IMR-90 (cell line): ENCODE measurements at places on chromosomes 6 and 20. TPM values are rescaled to one million over a fixed set of nuclear protein-coding genes. Genes with fewer than 3 reads are reported as not detected.

DNA sequence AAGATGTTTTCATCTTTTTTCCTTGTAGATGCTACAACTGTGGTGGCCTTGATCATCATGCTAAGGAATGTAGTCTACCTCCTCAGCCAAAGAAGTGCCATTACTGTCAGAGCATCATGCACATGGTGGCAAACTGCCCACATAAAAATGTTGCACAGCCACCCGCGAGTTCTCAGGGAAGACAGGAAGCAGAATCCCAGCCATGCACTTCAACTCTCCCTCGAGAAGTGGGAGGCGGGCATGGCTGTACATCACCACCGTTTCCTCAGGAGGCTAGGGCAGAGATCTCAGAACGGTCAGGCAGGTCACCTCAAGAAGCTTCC, 101.5 kb downstream of the POPDC3 start:
- no peak for DNase-seq

- no peak for DNase-seq
Measured at GRCh38 chr6:80446454-80447045, 340.1 kb downstream of the BCKDHB start.

GRCh38 chr6:138302554-138302953, 75.2 kb upstream of the SMIM28 start:
- no peak for DNase-seq

DNA sequence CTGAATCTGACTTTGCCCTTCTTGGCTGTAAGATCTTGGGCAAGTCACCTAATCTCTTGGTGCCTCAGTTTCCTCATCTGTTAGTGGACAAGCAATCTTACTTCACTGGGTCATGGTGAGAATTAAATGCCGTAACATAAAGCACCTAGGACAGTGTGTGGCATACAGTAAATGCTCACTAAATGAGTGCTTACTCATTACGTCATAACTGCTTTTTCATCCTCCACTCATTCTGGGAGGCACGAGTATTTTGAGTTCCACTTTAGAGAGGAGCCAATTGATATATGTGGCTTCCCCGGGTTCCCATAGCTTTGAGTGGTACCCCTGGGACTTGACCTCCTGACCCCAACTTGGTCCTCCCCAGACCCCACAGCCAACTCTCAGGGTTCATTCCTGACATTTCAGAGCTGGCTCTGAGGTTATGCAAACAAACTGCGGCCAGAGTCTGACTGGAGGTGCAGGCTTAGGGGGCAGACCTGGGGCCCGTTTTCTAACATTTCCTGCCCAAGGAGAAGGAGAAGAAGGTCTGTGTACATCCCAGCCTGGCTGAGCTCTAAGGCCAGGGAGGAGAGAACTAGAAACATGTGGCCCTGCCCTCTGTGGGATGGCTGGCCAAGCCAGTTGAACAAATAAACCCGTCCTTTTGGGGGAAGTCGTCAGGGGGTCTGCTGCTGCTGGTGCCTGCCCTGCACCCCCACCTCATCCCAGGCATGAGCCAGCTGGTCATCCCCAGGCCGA, 5.8 kb downstream of the ANGPT4 start:
- no peak for DNase-seq

GRCh38 chr6:41298785-41299502, 12.5 kb upstream of the TREM1 start:
- no peak for DNase-seq

DNA sequence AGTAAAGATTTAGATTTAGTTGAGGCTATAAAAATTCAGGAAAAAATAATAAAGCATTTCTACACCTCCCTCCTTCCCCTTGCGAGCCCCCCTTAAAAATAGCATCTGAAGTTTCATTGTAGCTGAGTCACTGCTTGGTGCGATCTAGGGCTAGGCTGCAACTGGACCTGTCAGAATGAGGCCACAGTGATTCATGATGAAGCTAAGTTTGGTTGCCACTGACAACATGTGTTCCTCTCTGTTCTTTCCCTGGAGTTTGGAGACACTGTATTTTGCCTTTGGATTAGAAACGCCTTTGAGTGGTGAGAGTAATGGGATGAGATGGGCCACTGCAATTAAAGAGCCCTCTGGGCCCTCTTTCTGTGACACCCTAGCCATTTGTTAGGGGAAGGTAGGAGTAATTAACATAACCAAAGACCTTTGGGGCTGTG, 334.1 kb downstream of the NRN1 start:
- peak; percentile 90 for DNase-seq

- peak; percentile 46 for DNase-seq
Measured at GRCh38 chr6:34246563-34247391, 2.0 kb downstream of the SMIM29 start.

DNA sequence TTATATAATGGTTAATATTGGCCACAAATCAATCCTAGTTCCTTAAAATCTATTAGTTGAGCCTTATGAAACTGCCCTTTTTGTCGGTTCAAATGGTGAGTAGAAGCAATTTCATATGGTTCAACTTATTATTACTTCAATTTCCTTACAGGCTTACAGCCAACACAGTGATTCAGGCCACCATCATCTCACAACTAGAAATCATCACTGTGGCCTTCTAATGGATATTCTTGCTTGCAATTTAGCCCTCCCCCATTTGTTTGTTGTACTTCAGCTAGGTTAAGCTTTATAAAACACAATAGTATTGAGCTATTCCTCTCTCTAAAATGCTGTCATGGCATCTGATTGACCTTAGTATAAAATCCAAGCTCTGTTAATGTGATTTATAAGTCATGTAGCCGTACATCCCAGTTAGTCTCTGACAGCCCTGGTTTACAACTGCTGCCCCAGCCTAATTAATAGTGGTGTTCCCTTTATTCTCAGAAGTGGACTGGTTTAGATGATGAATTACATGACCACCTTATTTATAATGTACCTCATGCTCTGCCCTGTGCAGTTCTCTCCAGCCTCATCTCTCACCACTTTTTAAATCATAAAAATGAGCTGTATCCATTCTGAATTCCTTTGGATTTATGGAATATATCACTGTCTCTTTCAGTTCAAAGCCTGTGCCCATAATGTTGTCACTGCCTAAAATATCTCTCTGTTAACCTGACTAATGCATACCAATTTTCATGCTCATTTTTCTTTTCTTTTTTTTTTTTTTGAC, 36.7 kb downstream of the LAMA2 start:
- peak; percentile 61 for DNase-seq

- no peak for DNase-seq
Measured at GRCh38 chr6:3603340-3604130, 146.7 kb upstream of the SLC22A23 start.

GRCh38 chr20:22260506-22260905, 323.9 kb downstream of the FOXA2 start:
- DNase-seq = no peak

- DNase-seq = no peak
Measured at GRCh38 chr6:15472621-15473020, 190.2 kb downstream of the DTNBP1 start.

GRCh38 chr20:19333563-19333962, 121.1 kb downstream of the SLC24A3 start:
- DNase-seq = no peak

- no peak for DNase-seq
Measured at GRCh38 chr20:47795214-47795907, 10.1 kb upstream of the SULF2 start.

- DNase-seq = no peak
Measured at GRCh38 chr20:37649017-37649416, 44.8 kb upstream of the CTNNBL1 start.

- DNase-seq = no peak
Measured at GRCh38 chr6:27771235-27771634, 141.0 kb downstream of the OR2B2 start.

DNA sequence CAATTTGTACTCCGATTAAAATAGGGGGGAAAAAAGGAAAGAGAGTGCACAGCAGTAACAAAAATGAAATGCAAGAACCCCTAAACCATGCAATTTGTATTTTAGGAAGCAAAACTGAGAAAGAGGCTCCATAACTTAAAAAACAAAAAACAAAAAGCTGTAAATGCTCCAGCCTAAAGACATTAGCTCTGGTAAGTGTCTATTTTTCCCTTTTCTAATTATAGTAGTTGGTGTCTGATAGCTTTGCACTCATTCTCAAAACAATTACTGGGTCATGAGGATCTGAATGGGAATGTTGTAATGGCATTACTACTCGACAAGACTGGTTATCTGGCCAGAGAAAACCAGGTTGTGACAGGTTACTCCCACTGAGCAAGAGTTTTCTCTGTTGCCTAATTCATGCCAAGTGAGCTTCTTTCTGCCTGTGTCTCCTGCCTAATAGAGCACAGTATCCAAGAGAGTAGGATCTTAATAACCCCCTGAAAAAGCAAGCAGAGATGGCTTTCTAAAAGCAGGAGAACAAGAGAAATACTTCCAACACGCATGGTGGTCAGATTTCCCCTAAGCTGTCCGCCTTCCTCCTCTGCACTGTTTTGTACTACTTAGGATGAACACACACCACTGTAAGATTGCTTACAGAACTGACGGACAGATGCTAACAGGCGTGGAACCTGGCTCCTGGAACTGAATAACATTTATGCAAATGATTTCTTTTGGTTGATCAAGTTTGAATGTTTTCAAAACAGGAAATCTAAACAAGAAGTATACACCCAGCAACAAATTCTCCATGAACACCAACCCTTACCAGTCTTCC, 86.4 kb downstream of the FKBP5 start:
- DNase-seq = peak; percentile 32

- peak; percentile 96 for DNase-seq
Measured at GRCh38 chr6:3977875-3978711, 100.8 kb downstream of the FAM217A start.

GRCh38 chr6:71406865-71407860, 118.6 kb downstream of the OGFRL1 start:
- no peak for DNase-seq

- peak; percentile 52 for DNase-seq
Measured at GRCh38 chr20:39800111-39800510, 838.0 kb downstream of the DHX35 start.

- DNase-seq = no peak
Measured at GRCh38 chr6:25132934-25133333, 146.2 kb upstream of the CARMIL1 start.

- no peak for DNase-seq
Measured at GRCh38 chr6:170082531-170083187, 208.2 kb downstream of the DLL1 start.

DNA sequence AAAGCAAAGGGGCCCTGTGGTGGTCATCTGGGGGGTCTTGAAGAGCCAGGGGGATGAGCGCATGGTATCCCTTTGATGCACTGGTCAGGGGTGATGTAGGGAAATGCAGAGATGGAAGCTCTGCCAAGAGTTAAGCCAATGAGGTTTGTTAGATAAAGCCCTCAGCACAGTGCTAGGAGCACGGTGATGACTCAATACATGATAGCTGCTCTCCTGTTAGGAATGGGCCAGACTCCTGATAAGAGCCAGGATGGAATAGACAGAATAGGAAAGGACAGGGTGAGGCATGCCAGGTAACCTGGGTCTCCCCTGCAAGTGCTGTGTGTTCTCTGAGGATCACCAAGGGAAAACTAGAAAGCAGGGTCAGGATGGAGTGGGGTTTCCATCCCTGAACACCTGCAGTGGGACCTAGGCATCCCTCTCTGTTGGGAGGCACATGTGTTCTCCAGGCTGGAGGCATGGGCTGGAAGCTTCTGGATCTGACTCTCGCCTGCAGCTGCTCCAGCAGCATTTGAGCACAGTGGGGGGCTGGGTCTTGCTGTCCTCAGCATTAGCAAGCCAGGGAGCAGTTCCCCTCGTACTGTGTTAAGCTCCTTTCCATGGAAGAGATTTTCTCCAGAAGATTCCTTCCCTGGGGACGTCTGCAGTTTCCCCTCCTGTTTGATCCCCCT, 71.8 kb upstream of the TIAM2 start:
- no peak for DNase-seq

GRCh38 chr6:116475141-116475540, 14.0 kb downstream of the CALHM6 start:
- no peak for DNase-seq

- DNase-seq = peak; percentile 61
Measured at GRCh38 chr6:127190552-127190951, 72.1 kb downstream of the RSPO3 start.

FANCE gene
- polyA plus RNA-seq = 6.8 and 7.1 TPM in 2 replicates

PIGU gene
- polyA plus RNA-seq = 31.1 and 32.4 TPM in 2 replicates

NQO2 gene
- 41.9 and 42.5 TPM in 2 replicates for polyA plus RNA-seq

APOBEC2 gene
- not detected in 2 replicates for polyA plus RNA-seq

OR2J3 gene
- not detected in 2 replicates for polyA plus RNA-seq

RAET1L gene
- polyA plus RNA-seq = not detected in 2 replicates

EPPIN gene
- not detected in 2 replicates for polyA plus RNA-seq

WFDC2 gene
- polyA plus RNA-seq = not detected in 2 replicates

TCEA2 gene
- 28.9 and 30.0 TPM in 2 replicates for polyA plus RNA-seq

NAA20 gene
- 50.9 and 58.8 TPM in 2 replicates for polyA plus RNA-seq

ZNF391 gene
- polyA plus RNA-seq = 0.20 and 0.22 TPM in 2 replicates

ENPP5 gene
- not detected in 2 replicates for polyA plus RNA-seq

EYS gene
- polyA plus RNA-seq = not detected in 2 replicates

PPP1R3G gene
- polyA plus RNA-seq = 0.09 and 0.10 TPM in 2 replicates
